ENCODE measurements at places on chromosomes 1 and 21. TPM values are rescaled to one million over a fixed set of nuclear protein-coding genes. Genes with fewer than 3 reads are reported as not detected.

GRCh38 chr1:54853096-54853792 lies 33.8 kb downstream of the DHCR24 start:
- DNase-seq = peak; percentile 14

Gene PIK3CD
- 11.4 TPM for total RNA-seq

GRCh38 chr1:7315316-7315715 lies 455.8 kb upstream of the VAMP3 start:
- no peak for DNase-seq

Gene ARTN
- not detected for total RNA-seq

DNA sequence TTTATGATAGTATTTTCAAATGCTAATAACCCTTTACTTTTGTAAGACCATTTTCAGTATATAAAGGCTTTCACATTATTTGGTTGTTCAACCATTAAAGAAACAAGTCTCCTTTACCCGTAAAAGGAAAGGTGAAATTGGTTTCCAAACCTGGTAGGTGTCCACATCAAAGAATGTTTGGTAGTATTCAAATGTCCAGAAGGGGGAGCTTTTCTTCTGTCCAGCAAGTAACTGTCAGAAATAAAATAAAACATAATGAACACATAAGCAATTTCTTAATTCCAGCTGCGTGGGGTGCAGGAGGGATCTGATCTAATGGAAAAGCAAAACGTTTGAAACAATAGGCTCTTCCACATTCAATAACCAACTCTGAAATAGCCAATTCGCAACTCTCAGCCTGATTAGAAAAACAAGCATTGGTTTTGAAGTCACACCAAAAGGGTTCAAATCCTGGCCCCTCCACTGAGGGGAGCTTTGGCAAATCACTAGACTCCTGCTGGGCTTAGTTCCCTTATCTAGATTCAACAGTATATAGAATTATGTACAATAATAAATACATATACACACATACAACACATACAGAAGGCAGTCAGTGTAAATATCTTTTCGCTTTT lies 11.0 kb downstream of the YIPF1 start:
- no peak for DNase-seq

DNA sequence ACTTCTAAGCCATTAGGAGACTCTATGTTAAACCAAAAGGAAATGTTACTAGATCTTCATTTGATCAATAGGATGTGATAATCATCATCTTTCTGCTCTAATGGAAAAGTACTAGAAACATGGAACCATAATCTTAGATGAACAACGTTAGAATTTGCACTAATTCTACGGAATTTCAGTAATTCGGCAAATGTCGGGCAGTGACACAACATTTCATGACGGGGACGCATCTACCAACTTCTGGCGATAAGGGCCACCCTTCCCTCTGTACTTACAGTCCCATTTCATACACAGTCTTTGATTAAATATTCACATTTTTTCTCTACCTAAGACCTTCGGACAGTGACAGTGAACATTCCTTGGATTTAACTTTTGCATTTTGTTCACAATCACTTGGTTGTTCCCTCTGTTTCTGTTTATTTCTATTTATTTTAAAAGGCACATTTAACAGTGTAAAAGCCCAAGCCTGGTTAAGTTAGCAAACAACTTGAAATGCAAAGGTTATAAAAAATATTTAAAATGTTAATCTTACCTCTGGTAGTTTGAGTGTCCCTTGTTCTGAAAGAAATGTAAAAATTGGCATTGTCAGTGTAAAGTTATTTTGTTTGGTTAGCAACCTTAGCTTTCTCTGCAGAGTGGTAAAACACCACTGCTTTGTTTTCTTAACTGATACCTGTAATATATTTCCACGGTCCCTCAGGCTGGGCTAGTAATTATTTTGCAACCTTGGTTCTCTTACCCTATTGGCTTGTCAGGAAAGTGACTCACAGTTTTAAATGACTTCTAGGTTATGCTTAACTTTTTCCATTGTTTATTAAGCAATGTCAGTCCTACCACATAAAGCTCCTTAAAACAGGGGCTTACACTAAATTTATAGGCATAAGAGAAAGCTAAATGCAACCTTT lies 276.9 kb downstream of the VAV3 start:
- DNase-seq = no peak

DNA sequence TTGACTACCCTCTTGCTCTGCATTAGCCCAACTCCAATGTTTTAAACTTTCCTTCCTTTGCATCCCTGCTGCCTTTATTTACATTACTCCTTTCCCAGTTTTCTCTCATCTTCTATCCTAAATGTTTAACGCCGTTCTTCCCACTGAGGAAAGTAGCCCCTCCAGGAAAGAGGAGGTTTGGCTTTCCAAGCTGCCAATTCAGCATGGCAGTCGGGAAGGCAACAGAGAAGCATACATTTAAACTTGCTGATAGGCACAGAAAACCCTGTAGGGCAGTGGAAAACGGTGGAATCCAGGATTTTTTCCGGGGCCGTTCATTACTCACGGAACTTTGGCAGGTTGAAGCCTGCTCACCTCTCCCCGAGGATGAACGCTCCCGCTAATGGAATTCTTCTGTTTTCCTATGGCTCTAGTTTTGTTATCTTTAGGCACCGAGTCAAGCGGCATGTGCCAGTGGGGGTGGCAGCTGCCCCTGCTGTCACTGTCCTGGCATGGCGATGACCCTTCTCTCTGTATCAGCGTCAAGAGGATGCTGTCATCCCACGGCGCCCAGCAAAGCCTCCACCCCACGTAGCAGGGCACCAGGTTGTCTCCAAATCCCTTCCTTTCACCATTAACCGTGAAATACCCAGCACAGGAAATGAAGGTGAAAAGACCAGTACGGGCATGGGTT lies 48.3 kb downstream of the ZBTB18 start:
- DNase-seq = no peak

Gene NHLH1
- total RNA-seq = not detected

- no peak for DNase-seq
Measured at GRCh38 chr1:8018492-8019228, 7.4 kb downstream of the ERRFI1 start.

GRCh38 chr1:211935448-211935970 lies 99.8 kb downstream of the INTS7 start:
- DNase-seq = no peak

- DNase-seq = no peak
Measured at GRCh38 chr1:11187494-11187893, 1.7 kb upstream of the ANGPTL7 start.

DNA sequence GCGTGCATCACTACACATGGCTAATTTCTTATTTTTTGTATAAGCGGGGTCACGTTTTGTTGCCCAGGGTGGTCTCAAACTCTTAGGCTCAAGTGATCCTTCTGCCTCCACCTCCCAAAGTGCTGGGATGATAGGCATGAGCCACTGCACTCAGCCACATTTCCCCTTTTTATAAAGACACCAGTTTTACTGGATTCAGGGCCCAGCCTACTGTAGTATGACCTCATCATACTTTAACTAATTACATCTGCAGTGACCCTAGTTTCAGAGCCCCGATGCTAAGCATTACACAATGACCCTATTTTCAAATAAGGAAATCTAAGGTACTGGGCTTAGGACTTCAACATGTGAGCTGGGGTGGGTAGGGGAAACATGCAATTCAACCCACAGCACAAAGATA lies 31.8 kb upstream of the ENAH start:
- DNase-seq = no peak

DNA sequence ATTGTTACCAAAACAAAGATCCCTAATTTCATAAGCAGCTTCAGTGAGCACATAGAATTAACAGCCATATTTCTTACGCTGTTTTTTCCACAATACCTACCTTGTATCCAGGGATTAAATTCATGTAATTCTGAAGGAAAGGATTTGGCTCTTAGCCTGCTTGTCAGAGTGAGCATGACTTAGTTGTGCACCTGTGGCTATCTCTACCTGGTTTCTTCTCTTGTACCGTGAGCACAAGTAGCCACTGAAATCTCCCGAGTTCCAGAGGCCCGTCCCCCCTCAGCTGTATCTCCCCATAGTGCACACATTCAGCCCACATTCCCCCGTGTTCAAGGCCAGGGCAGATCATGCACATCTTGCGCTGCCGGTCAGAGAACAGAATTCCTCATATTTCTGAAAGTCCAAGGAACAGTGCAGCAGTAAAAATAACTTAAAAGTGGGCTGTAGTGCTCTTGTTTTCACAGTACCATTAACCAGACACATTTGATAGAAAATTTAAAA lies 2.3 kb downstream of the TENT5C start:
- no peak for DNase-seq

Gene MAEL
- total RNA-seq = 1.6 TPM

- no peak for DNase-seq
Measured at GRCh38 chr1:246638941-246639655, 72.8 kb downstream of the CNST start.

Gene BSND
- not detected for total RNA-seq

Gene DRAXIN
- total RNA-seq = not detected

- no peak for DNase-seq
Measured at GRCh38 chr1:225366018-225366417, 61.8 kb downstream of the LBR start.

- DNase-seq = no peak
Measured at GRCh38 chr1:46411601-46412341, 17.7 kb downstream of the FAAH start.

Gene KDF1
- not detected for total RNA-seq

Gene RAD54L
- not detected for total RNA-seq

GRCh38 chr1:168763031-168763430 lies 34.0 kb upstream of the DPT start:
- no peak for DNase-seq

Gene RALGPS2
- total RNA-seq = 18.3 TPM

- DNase-seq = no peak
Measured at GRCh38 chr1:11321656-11322491, 48.9 kb downstream of the UBIAD1 start.

DNA sequence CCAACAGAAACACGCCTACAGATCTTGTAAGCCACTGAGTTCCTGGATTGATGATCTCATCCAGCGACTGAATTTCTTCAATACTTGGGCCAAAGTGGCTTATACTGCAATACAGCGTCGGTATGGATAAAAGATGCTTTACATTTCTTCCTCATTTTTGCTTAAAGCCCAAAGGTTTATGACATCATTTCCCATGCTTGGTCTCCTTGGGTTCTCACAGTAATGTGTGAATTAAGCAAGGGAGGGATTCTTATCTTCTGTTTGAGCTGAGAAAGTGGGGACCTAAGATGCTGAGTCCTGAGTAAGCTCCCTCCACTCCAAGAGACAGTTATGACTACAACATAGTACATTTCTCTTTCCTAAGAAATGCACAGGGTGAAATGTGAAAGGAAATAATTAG lies 39.5 kb downstream of the LBR start:
- no peak for DNase-seq

- DNase-seq = no peak
Measured at GRCh38 chr1:23980728-23981070, 572 bp upstream of the SRSF10 start.

GRCh38 chr1:46580140-46580903 lies 23.7 kb downstream of the MKNK1 start:
- no peak for DNase-seq

Gene OR2M2
- total RNA-seq = not detected

DNA sequence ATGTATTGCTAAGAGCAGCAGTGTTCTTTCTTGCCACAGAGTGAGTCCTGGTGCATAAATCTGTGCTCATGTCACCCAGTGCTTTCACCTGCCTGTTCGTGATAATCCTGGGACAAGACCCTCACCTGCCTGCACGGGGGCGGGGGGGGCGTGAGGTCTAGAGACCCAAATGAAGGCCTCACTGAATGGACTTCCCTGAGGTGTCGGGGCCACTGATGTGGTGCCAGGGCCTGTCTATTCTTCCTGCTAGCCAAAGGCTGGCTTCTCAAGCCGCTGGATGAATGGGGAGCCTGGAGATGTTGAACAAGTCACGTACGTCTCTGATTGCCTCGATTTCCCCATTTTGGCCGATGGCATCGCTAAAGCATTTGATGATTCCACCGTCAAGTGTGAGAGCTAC lies 118.8 kb upstream of the IRF2BP2 start:
- DNase-seq = peak; percentile 61

Gene OPTC
- not detected for total RNA-seq

Gene PRAMEF5
- not detected for total RNA-seq

- DNase-seq = no peak
Measured at GRCh38 chr1:205232127-205232820, 4.5 kb downstream of the TMCC2 start.

DNA sequence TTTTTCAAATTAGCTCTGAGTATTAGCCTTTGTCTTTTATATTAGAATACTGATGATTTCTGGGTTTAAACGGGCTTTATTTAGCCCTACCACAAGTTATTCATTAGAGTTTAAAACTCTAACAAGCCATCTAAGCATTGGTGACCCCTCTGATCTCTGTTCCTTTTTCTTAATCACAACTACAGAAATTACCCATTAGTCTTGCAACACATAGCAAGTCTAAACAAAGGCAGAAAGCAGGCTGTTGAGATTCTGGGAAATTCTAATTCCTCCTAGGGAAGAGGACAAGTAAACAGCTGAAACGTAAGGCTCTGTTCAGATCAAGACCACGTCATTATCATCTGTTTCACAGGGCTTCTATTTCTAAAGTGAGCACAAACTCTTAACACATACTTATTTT lies 491.2 kb upstream of the ZRANB2 start:
- no peak for DNase-seq

Gene DYNLT4
- not detected for total RNA-seq

Gene PM20D1
- not detected for total RNA-seq

DNA sequence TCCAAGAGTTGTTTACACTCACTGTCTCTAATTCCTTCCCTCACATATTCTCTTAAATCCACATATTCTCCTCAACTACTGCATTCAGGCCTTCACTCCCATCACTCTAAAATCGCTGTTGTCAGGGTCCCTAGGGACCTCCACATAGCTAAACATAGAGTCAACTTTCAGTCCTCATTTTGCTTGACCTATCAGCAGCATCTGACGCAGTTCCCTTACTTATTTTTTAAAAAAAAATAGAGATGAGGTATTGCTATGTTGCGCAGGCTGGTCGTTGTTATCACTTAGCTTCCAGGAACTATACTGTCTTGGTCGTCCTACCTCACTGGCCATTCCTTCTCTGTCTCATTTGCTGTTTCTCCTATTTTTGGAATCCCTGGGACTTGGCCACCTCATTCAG lies 11.7 kb upstream of the PLEKHO1 start:
- DNase-seq = no peak
